Thoracic aorta (tissue), 2 donors: ENCODE measurements at places on chromosomes 11 and 22. TPM values are rescaled to one million over a fixed set of nuclear protein-coding genes. Genes with fewer than 3 reads are reported as not detected.
A peak's percentile ranks its signal among the peaks of the same experiment; 100 is the strongest.

DNA sequence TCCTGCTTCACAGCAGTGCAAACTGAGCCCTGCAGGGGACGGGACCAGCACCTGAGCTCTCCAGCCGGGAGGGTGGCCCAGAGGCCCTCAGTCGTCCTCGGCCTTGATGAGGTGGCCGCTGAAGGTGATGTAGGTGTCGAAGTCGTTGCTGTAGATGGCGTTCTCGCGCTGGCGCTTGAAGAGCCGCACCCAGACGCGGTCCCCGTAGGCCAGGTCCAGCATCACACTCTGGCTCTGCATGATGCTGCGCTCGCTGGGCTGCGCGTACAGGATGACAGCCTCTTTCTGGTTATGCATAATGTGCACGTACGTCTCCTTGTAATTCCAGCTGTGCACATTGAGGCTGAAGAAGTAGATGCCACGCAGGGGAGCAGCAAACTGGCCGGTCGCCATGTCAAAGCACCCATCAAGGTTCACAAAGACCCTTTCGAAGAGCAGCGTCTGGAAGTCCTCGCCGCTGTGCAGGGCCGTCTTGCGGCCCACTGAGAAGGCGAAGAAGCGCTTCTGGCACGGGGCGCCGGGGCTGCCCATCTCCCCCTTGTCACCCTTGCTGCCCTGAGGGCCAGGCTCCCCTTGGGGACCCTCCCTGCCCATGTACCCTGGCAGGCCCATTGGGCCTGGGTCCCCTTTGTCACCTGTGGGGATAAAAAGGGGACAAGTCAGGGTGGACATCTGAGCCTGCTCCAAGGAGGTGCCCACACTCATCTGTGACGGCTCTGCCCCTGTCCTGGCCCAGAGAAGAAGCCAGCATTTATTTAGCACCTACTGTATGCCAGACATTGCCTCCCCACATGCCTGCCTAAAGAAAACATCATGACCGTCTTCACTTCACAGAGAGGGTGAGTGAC is 5.7 kb downstream of the C1QTNF6 start:
- DNase-seq: no peak
- no peak overlapping the region for H3K27ac ChIP-seq
- no peak overlapping the region for H3K4me3 ChIP-seq
- no peaks in the 10 kb centered on the region for H3K36me3 ChIP-seq
- H3K27me3 ChIP-seq: no peaks in the 10 kb centered on the region

GRCh38 chr22:42994917-42995562 is 19.9 kb downstream of the PACSIN2 start:
- H3K36me3 ChIP-seq: no peaks in the 10 kb centered on the region
- peaks cover 73% of the 10 kb centered on the region for H3K4me1 ChIP-seq
- peak overlapping the region; percentile 70 for H3K4me3 ChIP-seq
- peak overlapping the region; percentile 95 for H3K27ac ChIP-seq
- DNase-seq: peak; percentile 60
- H3K27me3 ChIP-seq: no peaks in the 10 kb centered on the region

GRCh38 chr22:17845327-17845726 is 71.1 kb upstream of the BID start:
- peak overlapping the region; percentile 65 for H3K27ac ChIP-seq
- H3K36me3 ChIP-seq: peaks cover 13% of the 10 kb centered on the region
- peaks cover 12% of the 10 kb centered on the region for H3K4me1 ChIP-seq
- H3K4me3 ChIP-seq: no peak overlapping the region
- DNase-seq: no peak

DNA sequence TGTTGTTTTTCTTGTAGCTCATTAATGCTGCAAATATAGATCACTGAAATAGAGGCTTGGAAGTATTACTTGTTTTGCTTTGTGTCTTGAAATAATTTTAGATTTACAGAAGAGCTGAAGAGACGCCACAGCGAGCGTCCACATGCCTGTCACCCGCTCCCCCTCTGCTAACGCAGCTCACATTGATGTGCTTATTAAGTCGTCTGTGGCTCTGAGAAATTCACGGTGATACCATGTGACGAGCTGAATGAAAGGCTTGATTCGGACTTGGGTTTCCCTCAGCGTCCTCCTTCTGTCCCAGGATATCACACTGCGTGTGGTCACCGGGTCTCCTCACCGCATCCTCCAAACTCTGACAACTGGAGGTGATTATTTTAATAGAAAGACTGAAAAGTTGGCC is 365.4 kb downstream of the BRD1 start:
- H3K27ac ChIP-seq: no peak overlapping the region
- DNase-seq: no peak
- H3K27me3 ChIP-seq: no peaks in the 10 kb centered on the region
- no peaks in the 10 kb centered on the region for H3K4me1 ChIP-seq
- no peak overlapping the region for H3K4me3 ChIP-seq

- peaks cover 21% of the 10 kb centered on the region for H3K36me3 ChIP-seq
- DNase-seq: no peak
- H3K4me1 ChIP-seq: peaks cover 73% of the 10 kb centered on the region
- H3K27ac ChIP-seq: peak overlapping the region; percentile 67
- H3K27me3 ChIP-seq: no peaks in the 10 kb centered on the region
Measured at GRCh38 chr11:19952911-19953310, 207.4 kb downstream of the DBX1 start.

Gene TEX12
- total RNA-seq: 1.4 TPM

Gene ELMOD1
- total RNA-seq: 3.2 TPM
